ENCODE measurements at places on chromosomes 11 and 22. TPM values are rescaled to one million over a fixed set of nuclear protein-coding genes. Genes with fewer than 3 reads are reported as not detected.

Gene SCN2B
- total RNA-seq: not detected

Gene INSC
- not detected for total RNA-seq

Gene APOC3
- not detected for total RNA-seq

Gene PACSIN3
- total RNA-seq: 129 TPM

Gene POU2AF3
- not detected for total RNA-seq

Gene DERL3
- 1.6 TPM for total RNA-seq

Gene MS4A12
- total RNA-seq: not detected

Measured in placental epithelial cell (primary cell).